ENCODE measurements at places on chromosomes 11 and 22.

GRCh38 chr11:45282081-45282480, 4.1 kb downstream of the SYT13 start:
- DNase-seq: no peak

DNA sequence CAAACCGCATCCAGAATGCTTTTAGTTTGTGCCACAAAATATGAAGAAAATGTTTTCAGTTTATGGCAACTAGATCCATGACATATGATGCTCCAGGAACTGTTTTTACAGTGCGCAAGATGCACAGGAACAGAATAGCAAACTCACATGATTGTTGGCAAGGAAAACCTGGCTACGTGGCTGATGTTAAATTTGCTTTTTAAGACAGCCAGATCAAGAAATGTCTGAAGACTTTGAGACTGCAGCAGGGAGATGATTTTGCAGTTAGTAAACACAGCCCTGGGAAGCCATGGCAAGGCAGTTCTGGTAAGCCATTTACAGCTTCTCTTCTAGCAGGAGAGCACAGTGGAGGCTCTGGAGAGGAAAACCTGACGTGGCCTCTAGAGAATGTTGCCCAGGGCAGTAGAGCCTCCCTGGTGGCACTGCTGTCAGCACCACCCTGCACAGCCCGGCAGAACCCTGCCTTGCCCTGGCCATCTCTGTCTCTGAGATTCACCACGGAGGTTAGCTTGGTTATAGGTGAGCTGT, 69.8 kb upstream of the TNRC6B start:
- peak; percentile 26 for DNase-seq

GRCh38 chr11:19845626-19846025, 133.0 kb downstream of the NAV2 start:
- DNase-seq: no peak

DNA sequence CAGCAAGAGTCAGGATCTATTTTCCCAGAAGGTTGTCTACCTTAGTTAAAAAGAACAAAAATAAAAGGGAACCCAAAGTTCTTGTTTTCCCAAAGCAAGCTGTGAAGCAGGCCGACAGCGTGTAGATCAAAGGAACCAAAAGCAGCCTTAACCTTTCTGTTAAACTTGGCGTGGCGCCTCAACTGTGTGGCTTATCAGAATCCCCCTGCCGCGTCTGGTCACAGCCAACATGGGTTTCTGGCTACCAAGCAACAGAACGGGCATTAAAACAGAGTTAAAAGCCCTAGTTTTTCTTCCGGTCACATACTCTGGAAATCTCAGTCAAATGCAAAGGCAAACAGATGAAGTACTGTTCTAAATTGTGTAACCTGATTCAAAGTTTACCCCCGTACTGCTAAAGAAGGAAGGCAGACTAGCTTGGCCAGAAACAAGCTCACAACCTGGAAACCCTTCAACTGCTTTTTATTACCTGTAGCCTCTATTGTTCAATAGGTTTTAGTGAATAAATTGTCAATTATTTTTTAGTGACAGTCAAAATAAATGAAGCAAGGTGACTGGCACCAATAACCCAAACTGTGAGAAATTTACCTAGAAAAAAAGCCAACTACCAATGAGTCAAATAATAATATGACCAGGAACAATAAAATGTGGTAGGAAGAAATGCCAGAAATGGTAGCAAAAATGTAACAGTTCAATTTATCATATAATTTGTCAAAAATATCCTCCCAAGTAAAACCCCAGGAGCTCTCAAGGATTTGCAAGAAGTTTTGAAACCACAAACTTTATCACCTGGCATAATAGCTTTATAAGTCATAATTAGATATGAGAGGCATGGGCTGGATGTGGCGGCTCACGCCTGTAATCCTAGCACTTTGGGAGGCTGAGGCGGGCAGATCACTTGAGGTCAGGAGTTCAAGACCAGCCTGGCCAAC, 21.4 kb downstream of the CHKA start:
- no peak for DNase-seq

GRCh38 chr22:44242946-44243724, 62.4 kb downstream of the PARVG start:
- no peak for DNase-seq

DNA sequence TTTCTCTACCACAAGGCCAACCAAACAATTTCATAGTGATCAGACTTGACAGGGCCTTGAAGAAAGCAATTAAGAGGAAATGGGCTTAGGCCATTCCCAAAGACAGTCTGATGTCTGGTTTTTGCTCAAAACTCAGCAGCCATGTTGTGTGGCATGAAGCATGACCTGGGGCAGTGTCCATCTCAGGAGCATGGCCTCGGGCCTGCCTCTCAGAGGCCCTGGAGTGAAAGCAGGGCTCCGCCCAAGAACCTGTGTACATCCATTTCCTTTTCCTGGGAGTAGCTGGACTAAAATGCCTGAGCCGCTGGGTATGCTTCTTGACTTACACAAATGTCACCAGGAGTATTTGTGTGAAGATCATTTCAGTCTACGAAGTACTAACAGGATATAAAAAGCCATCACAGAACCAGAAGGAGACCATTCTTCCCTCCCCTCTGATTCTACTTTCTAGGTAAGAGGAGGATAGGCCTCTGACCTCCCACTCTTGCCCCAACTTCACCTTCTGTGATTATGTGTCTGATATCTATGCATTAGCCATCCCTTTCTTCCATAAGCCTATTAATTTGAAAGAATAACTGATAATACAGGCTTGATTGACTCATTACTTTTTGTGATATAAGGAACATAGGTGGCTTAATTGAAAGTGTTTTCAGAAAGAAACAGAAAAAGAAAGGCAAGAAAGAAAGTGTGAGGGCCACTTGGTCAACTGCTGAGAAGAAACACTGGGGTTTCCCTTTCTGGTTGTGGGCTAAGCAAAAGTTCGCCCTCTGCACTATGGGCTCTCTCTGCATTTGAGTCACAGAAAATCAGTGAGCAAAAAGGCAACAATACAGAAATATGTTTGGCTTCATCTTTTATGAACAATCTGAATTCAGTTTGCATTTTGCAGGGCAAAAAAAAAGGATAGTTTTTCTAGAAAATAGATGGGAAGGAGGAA, 188.6 kb upstream of the MTMR2 start:
- DNase-seq: no peak

- no peak for DNase-seq
These were observed 49.9 kb upstream of the WNT7B start for GRCh38 chr22:46026899-46027210.

DNA sequence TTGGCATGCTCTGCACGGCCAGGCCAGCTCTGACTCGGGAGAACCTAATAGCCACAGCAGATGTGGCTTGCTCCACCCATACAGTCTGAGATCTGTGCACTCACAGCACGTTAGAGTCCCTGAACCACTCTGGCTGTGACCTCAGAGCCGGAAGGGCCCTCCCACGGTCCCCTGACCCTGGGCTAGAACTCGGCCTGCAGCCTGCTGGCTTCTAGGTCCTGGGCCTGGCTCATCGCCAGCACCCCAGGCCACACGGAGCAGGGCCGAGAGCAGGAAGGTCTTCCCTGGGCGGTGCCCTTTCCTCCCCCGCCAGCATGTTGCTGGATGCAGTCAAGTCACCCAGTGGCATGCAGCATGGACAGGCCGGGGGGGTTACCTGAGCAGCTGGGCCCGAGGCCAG, 35.3 kb upstream of the TTLL12 start:
- DNase-seq: no peak

DNA sequence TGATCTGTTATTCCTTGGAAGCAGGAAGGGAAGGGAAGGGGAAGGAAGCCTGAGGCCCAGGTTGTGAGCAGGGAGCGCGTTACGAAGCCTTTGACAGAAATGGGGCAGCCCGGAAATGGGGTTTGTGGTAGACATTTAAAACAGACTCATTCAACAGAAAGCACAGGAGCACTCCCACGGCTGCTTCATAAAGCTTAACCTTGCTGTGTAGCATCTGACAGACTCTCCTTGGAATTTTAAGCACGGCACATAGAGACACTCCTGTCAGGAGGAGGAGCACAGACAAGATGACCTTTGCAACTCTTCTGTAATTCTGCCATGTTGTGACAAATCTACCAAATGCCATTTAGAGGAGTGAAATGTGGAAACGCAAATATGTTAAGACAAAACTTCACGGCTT, 131.6 kb downstream of the FBXO7 start:
- DNase-seq: no peak

DNA sequence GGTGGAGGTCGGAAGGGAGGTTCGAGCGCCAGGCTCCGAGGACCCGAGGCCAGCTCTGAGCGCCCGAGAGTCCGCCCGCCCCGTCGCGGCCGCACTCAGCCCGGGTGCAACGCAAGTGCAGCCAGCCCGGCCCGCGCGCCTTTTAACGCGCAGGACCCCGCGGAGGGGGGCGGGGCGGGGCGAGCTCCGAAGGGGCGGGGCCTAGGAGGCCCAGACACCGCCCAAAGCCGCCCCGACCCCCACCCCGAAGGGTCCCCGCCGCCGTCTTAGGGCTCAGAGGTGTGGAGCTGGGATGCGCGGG, at the start of gene PHOX2A:
Gene PHOX2A (minus strand): TSS at position 117 of the 301 bp plus-strand sequence. CDS start 172 bp downstream, outside the sequence.
- no peak for DNase-seq

- DNase-seq: no peak
These were observed 10.8 kb upstream of the ADORA2A start for GRCh38 chr22:24416611-24417010.

GRCh38 chr11:77557553-77557952, 32.2 kb upstream of the AQP11 start:
- DNase-seq: peak; percentile 11

DNA sequence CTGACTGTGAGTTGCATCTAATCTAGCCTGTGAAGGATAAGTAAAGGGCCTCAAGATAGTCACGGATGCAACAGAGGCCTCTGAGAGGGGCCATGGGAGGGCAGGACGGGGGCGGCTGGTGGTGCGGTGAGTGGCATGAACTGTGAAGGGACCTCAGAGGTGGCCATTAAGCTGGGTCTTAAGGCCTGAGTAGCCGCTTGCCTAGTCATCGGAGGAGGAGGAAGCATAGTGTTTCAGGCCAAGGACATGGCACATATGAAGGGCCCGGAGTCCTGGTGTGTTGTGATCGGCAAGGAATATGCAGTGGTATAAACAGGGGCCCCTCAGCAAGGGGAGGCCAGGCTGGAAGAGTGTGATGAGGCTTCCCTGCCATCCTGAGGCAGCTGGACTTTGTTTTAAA, 51.8 kb downstream of the TRIOBP start:
- no peak for DNase-seq

- no peak for DNase-seq
These were observed 10.5 kb downstream of the NRXN2 start for GRCh38 chr11:64712430-64713015.

DNA sequence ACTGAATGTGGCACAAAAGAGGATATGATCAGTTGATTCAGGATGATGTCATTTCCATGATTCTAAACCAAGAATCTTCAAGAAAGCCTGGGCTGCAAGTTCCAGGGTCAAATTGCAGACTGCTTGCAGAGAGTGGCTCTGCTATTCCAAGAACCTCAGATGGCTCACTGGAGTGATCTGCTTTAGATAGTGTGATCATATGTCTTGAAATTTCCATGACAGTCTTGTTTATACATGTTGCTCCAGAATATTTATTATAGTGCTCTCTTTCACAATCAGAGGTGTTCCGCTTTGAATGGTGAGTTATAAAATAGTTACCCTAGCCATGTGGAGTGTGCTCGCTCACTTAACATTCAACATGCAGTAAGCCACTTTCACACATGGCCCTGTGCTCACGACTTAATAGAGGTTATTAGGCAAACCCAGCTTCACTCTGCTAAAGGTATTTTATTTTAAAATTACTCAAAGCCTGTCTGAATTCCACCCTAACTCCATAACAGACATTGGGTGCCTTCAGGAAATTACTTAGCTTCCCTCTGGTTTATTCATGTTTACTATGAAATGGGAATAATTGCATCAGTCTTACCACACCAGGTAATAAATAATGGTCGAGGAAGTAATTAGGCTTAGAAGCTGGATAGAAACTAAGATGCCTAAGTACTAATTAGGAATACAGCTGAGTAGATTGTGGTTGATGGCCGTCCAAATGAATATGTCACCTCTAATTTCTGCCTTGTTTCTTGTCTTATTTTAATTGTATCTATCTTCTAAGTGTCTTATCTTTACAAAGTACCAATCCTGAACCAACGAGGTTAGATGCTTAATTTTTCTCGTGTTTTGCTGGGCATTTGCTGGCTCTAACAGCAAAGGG, 187.9 kb downstream of the ETS1 start:
- peak; percentile 70 for DNase-seq

DNA sequence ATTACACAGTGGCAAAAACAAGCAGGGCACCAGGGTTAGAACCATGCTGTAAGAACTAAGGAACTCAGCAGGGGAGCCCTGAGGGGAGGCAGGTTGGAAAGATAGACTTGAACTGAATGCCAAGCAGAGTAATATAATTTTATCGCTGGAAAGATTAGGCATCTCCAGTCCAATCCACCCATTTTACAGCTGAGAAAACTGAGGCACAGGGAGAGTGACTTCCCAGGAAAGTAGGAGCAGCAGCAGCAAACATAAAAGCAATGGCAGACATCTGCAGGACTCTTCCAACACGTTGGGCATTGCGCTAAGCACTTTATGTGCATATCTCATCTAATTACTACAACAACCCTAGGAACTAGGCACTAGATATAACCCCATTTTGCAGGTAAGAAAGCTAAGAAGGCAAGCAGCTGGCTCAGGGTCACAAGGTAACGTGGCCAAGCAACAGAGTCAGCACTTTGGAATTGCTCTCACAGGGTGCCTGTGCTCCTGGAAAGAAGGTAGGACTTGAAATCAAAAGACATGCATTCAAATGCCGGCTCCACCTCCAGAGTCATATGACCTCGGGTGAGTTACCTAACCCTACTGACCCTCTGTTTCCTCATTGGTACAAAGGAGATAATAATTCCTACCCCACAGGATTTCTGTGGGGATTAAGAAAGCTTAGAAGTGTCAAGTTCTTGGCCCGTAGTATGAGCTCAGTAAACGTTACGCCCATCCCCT, 215.3 kb downstream of the BARX2 start:
- no peak for DNase-seq

- peak; percentile 26 for DNase-seq
These were observed 12.4 kb downstream of the SEC14L3 start for GRCh38 chr22:30459181-30460052.

DNA sequence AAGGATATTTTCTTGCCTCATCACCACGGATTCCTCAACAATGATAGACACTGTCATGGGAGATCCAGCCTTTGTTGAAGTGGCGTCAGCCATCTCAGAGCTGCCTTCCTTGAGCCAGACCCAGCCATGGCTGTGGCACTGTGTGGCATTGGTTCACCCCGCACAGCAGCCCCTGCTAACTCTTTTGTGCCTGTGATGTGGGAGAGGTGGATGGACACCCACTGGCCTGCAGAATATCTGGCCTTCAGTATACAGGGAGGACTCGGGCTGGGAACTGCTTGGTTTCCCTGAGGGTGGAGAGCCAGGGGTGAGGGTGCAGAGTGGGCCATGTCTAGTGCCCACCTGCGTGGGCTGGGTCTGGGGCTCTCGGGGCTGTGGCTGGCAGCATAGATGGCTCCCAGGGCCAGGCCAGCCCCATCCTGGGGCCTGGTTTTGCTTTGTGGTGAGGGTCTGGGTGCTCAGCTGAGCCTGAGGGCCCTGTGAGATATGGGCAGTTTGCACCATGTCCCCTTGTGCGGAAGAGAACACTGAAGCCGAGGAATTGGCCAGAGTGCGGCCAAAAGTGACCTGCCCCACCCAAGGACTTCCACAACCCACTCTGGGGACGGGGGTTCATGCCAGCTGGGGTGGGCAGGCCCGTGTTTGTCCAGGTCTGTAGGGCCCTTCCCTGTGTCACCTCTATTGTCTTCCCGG, 6.1 kb downstream of the CLDN5 start:
- no peak for DNase-seq

GRCh38 chr11:69119190-69119589, 36.5 kb upstream of the SMIM38 start:
- DNase-seq: no peak

GRCh38 chr22:37105154-37105553, 4.4 kb downstream of the TMPRSS6 start:
- no peak for DNase-seq

- DNase-seq: no peak
These were observed 5.0 kb downstream of the ZNF215 start for GRCh38 chr11:6931146-6931713.

GRCh38 chr11:74322667-74323066, 11.2 kb upstream of the P4HA3 start:
- no peak for DNase-seq

All from fibroblast of skin of scalp (primary cell).